ENCODE measurements at places on chromosomes 12 and 14.

- no peak for DNase-seq
Observed at GRCh38 chr12:1870998-1871917, 47.2 kb downstream of the CACNA2D4 start.

GRCh38 chr14:103518422-103519042, 4.1 kb downstream of the CKB start:
- DNase-seq: peak; percentile 40

DNA sequence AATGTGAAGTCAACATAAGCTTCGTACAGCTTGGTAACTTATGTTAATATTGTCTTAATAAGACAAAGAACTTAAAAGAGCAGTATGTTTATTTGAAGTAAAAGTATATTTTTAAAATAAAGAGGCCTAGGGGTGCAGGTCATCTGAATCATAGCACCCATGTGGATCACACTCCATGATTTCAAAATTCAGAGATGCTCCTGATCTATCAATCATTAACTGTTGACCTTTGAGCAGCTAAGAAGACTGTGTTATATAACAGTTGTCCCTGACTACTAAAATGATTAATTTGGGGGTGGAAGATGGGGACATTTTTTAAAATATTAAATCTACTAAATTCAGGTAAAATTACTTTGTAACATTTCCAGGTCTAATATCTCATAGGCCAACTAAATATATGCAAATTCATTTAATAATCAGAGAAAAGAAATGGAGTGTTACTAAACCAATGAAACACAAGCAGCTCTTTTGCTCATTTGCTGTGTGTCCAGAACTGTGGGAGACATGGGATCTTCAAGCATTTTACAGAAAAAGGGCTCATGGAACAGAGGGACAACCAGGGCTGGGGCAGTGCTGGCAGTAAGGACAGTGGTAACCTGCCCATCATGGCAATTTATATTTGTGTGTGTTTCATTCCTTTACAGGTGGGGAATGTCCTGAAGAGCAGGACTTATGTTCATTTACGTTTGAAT, 120.7 kb upstream of the PCED1B start:
- no peak for DNase-seq

DNA sequence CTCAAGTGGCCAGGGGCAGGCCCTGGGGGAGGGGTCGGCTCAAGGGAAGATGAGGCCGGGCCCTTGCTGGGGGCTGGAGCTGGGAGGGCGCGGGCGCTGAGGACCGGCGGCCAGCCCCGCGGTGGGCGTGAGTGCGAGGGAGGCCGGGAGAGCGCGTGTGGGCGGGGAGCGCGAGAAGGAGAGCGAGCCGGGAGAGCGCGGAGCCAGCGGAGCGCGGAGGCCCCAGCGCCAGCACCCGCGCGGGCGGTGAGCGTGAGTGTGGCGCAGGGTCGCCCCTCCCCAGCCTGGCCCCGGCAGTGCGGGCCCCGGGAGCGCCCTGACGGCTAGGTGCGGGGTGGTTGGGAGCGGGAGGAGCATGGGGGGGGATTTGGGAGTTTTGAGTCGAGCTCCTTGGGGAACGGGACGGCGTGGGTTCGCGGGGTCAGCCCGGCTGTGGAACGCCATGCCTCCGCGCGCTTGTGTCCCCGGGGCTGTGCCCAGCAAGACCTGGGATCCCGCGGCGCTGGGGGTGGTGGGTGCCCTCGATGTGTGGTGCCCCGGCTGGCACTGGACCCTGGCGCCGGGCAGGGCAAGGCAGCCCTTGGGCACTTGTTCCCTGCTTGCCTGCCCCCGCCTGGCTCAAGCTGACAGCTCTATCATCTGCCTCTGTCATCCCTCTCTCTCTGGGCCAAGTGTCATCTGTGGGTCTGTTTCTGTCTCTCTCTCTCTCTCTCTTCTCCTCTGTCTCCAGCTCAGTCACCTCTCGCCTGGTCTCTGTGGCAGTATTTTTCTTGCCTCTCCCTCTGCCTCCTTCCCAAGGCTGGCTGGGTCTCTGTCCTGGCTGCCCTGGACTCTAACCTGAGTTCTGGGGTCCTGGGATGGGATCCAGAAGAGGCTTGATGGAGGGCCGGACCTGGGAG, at the start of gene LBHD2:
LBHD2 (plus strand) TSS at position 190 of the 899 bp plus-strand sequence. CDS start 1,803 bp downstream, outside the sequence.
- no peak for DNase-seq

DNA sequence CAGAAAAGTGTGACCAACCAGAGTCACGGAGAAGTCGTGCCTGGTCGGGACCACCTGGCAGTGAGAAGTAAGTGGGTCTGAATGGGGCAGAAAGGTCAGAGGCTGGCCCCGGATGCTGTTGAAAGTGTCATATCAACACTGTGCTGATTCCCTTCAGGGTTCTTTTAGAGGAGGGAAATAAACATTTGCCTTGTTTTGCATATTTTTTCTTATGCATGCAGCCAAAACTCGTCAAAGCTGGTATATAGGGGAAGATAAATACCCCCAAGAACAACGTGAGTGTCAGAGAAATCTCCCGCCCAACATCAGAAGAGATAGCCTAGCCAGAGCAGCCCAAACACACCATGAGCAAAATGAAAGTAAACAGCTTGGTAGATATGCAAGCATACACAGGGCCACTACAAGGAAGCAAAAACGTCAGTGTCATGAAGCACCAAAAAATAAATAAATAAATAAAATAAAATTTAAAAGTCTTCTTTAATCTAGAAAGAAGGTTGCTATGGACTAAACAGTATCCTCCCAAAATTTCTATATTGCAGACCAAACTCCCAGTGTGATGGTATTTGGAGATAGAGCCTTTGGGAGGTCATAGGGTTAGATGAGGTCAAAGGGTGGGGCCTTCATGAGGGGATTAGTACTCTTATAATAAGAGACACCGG, 22.1 kb downstream of the EIF5 start:
- no peak for DNase-seq

DNA sequence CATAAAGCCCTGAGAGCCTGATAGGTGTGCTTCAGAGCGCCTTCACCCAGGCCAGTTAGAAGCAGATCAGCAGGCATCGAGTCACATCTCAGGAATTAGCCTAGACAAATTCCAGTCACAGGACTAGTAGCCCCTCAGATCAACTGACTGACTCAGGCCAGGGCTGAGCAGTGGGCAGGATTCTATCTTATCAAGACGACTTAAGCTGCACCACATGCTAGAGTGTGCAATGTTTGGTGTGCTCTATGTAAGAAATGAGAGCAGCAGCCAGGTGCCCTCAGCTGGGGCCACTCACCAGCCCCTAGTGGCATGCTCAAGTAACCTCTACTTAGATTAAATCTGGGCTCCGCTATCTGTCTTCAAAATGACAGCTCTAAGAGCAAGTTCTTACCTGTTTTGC, 19.7 kb upstream of the NGB start:
- DNase-seq: no peak

DNA sequence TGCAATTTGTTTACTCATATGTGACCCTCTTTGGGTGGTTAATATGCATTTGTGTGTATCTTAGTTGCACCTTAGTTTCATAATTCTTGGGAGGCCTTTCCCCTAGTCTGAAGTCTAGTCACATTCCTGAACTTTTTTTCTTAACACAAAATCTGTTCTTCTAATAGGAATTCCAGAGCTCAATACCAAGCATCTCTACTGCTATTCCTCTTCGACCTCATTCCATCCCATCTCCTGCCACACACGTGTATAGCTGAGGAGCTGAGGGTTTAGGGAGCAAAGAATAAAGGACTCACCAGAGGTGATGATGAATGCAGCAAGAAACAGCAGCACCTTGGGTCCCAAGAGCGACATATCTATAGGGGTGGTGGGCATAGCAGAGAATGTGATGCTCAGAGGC, 875 bp downstream of the MFAP5 start:
- no peak for DNase-seq

- no peak for DNase-seq
Observed at GRCh38 chr14:38777401-38777800, 325.6 kb downstream of the SEC23A start.

DNA sequence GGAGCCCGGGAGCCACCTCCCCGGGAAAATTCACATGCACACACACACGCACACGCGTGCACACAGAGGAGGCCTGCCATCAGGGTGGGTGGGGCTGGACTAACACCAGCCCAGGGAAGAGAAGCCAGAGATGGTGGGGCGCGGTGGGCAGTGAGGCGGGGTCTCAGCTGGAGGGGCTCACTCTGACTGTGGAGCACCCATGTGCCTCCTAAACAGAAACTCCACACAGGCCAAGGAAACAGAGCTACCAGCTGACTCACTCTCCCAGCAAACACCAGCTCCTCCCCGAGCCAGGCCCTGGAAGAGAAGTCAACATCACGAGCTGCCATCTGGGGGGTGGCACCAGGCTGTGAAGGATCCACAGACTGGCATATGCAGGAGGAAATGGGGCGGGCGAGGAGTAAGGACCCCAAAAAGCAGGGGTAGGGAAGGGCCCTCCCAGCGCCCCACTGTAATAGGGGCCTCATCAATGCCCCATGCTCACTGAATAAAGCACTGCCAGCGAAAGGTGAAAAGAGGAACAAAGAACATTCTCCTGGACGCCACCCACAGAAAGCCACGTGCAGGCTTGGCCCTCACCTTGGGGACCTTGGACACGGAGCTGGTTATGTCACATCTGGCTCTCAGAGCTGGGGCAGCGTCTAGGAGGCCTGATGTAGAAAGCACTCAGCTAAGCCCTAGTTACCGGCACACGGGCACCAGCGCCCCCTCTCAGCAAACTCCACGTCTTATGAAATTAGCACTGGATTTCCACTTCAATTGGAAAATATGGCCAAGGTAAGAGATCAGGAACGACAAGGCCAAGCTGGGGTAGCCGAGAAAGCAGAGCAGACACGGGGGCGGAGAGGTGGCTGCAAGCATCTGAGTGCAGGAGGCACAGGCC, 8.4 kb upstream of the INF2 start:
- no peak for DNase-seq

- DNase-seq: no peak
Observed at GRCh38 chr12:108697905-108698304, 33.4 kb downstream of the CORO1C start.

GRCh38 chr12:14664434-14665023, 31.9 kb downstream of the GUCY2C start:
- no peak for DNase-seq

- DNase-seq: no peak
Observed at GRCh38 chr14:24277606-24278321, 6.4 kb upstream of the RABGGTA start.

DNA sequence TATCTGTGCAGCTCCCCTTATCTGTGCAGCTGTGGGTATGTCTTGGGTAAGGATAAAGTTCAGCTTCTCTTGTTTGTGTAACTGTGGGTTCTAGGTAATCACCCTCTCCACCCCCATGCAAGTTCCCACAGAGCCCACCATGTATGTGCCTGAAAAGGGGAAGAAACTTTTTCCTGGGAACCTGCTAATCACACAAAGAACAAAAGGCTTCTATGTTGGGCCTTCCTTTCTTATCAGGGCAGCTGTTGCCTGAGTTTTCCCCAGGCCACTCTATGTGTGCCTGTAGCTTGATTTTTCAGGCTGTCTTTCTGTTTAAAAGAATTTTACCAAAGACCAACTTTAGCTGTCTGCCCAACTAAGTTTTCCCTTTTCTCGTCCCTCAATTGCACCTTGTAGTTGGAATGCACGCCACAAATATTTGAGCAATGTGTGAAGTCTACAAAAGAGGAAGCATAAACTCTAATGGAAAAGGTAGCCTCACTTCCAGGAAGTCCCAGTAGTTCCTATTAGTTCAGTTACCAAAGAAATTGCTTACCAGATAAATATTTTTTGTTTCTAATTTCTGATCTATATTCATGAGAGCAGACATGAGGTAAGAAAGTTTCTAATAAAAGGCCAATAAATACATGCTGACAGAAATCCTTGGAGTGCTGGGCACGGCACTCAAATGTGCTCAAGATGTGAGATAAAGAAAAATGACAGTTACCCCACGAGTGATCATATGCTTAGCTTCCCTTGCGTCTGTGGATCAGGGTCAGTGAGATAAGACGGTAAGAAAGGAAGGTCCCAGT, 2.7 kb upstream of the GALC start:
- DNase-seq: no peak

DNA sequence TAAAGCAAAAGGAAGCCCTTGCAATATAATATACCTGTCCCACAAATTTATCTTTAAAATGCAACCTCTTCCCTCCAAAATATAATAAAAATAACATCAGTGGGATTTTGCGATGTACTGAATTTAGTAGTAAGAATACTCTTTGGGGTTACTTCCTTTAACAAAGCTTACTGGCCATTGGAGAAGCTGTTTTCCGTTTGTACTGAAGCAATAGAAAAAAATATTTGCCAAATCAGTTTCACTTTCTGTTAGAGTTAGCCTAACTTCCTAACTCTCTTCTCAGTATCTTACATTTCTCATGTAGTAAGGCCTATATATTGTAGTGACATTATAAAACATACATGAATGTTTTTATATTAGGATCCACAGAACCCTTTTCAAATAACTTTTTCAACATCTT, 3.7 kb downstream of the MAX start:
- no peak for DNase-seq

DNA sequence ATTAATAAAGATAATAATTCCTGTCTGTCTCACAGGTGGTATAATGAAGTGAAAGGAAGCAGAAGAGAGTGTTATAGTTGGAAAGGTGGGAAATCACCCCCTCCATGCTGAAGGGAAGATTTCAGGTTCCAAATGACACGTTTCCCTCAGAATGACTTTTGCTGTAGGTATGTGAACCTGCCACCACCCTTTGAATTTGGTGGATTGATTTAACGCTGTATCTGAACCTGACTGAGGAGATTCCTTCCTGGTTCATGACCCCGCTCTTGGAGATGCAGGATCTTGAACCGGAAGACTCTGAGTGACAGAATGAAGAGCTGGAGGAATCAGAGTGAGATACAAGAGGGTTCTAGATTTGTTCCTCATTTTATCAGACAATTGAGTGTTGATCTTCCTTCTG, 20.3 kb upstream of the EMP1 start:
- DNase-seq: no peak
